ENCODE measurements at places on chromosomes 5 and 9. TPM values are rescaled to one million over a fixed set of nuclear protein-coding genes. Genes with fewer than 3 reads are reported as not detected.

DNA sequence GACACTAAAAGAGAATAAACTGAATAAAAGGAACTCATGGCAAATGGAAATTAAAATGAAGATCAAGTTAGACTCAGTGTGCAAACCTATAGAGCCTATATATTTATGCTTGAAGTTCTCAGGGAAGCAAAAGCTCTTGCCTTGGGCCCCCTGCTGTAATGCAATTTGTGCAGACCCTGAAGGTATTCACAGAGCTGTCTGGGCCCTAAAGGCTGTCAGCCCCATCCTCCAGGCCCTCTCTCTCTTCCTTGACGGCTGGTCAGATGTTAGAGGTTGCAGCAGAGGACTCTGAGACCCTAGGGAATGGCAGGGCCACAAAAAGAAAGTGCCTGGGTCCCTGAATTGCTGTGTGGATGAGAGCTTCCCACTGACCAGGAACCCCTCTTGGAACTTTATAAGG, 283.9 kb upstream of the TUT7 start:
- H3K27me3 ChIP-seq: no peaks in the 10 kb centered on the region
- H3K4me3 ChIP-seq: no peak overlapping the region
- no peak for DNase-seq
- H3K4me1 ChIP-seq: peaks cover 7% of the 10 kb centered on the region

- no peak for DNase-seq
- H3K36me3 ChIP-seq: no peaks in the 10 kb centered on the region
- H3K27me3 ChIP-seq: no peaks in the 10 kb centered on the region
- no peak overlapping the region for H3K27ac ChIP-seq
- no peaks in the 10 kb centered on the region for H3K4me1 ChIP-seq
Observed at GRCh38 chr5:98402130-98402529, 371.3 kb upstream of the RGMB start.

DNA sequence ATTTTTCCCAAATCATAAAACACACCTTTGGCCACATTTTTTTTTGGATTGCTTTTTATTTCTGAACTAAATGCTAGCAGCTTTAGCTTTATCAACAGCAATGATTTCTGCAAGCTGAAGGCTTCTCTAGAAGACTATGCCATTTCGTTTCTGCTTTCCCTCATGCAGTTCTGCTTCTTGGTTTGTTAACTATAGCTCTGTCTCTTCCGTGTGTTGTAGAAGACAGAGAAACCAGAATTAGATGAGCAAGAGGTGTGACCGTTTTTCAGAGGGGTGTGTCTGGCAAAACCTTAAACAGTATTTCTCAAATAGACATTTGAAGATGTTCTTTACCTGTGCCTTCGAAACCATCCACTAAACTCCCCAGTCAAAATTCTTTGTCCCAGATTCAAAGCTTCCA, 131.5 kb downstream of the ZNF462 start:
- H3K27ac ChIP-seq: no peak overlapping the region
- H3K27me3 ChIP-seq: no peaks in the 10 kb centered on the region
- no peak for DNase-seq
- no peak overlapping the region for H3K4me3 ChIP-seq
- H3K4me1 ChIP-seq: no peaks in the 10 kb centered on the region

- H3K27ac ChIP-seq: no peak overlapping the region
- no peaks in the 10 kb centered on the region for H3K4me1 ChIP-seq
- no peak for DNase-seq
- H3K27me3 ChIP-seq: no peaks in the 10 kb centered on the region
- no peak overlapping the region for H3K4me3 ChIP-seq
Observed at GRCh38 chr5:14328144-14328543, 185.0 kb downstream of the TRIO start.

DNA sequence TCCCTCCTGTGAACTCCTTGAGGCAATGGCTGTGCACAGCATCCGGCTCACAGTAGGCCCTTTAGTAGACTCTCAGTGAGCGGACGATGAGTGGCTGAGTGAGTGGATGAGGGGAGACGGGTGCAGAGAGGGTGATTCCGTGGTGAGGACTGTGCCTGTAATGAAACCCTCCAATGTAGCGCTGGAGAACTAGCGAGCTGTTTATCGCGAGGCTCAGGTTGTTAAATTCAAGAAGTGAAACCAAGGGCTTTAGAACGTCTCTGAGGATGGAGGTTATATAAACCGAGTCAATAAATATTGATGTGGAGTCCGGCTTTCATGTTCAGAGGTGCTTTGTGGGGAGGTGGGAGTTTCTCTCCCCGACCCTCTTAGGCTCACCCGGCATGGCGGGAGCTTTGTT, 53.2 kb downstream of the NSG2 start:
- DNase-seq: no peak
- H3K27me3 ChIP-seq: peaks cover 19% of the 10 kb centered on the region
- no peak overlapping the region for H3K4me3 ChIP-seq
- H3K4me1 ChIP-seq: peaks cover 6% of the 10 kb centered on the region
- no peak overlapping the region for H3K27ac ChIP-seq

- no peak for DNase-seq
- peaks cover 100% of the 10 kb centered on the region for H3K36me3 ChIP-seq
- H3K4me1 ChIP-seq: no peaks in the 10 kb centered on the region
- H3K27ac ChIP-seq: no peak overlapping the region
Observed at GRCh38 chr9:97659771-97660170, 26.1 kb downstream of the NCBP1 start.

- peaks cover 67% of the 10 kb centered on the region for H3K27me3 ChIP-seq
- H3K4me3 ChIP-seq: no peak overlapping the region
- no peaks in the 10 kb centered on the region for H3K36me3 ChIP-seq
- DNase-seq: no peak
Observed at GRCh38 chr5:169576181-169576598, 7.4 kb upstream of the SPDL1 start.

DNA sequence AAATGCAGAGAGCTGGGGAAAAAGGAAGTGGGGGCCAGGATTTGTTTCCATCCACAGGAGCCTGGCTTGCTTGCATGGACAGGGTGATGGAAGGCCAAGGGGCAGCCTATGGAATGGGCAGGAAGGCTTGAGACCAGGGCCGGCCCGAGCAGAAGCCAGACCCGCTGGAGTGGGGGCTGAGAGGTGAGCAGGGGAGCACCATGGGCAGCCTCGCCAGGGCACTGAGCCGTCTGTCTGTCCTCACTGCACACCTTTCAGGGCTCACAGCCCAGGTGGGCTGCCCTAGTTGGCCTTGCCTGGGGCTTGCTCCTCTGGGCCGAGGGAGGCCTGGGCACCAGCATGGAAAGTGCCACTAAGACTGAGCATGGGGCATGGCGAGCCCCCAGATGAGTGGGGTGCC, 58.6 kb upstream of the CNOT6 start:
- H3K36me3 ChIP-seq: no peaks in the 10 kb centered on the region
- no peaks in the 10 kb centered on the region for H3K27me3 ChIP-seq
- no peak overlapping the region for H3K27ac ChIP-seq
- no peak overlapping the region for H3K4me3 ChIP-seq
- no peaks in the 10 kb centered on the region for H3K4me1 ChIP-seq
- no peak for DNase-seq

GRCh38 chr9:133113949-133114885, 6.8 kb downstream of the RALGDS start:
- peak overlapping the region; percentile 97 for H3K27ac ChIP-seq
- no peaks in the 10 kb centered on the region for H3K27me3 ChIP-seq
- H3K36me3 ChIP-seq: peaks cover 14% of the 10 kb centered on the region
- no peak for DNase-seq

DNA sequence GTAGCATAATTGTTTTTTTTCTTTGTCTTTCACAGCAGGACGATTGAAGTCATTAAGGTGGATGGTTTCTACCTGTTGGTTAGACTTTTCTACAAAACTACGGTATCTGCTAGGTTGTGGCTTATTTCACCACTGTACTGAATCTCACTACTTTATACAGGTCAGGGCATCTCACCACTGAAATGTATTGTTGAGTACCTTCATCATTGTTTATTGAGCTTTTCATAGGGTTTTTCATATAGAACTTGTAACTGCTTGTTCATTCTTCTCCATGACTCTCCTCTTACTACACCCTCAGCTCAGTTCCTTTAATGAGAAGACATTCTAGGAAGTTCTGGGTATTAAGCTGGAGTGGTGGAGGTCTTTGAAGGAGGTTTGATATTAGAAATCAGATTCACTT, 75.1 kb downstream of the PAM start:
- no peaks in the 10 kb centered on the region for H3K27me3 ChIP-seq
- no peak for DNase-seq
- no peak overlapping the region for H3K4me3 ChIP-seq
- H3K4me1 ChIP-seq: no peaks in the 10 kb centered on the region
- no peak overlapping the region for H3K27ac ChIP-seq
- no peaks in the 10 kb centered on the region for H3K36me3 ChIP-seq

DNA sequence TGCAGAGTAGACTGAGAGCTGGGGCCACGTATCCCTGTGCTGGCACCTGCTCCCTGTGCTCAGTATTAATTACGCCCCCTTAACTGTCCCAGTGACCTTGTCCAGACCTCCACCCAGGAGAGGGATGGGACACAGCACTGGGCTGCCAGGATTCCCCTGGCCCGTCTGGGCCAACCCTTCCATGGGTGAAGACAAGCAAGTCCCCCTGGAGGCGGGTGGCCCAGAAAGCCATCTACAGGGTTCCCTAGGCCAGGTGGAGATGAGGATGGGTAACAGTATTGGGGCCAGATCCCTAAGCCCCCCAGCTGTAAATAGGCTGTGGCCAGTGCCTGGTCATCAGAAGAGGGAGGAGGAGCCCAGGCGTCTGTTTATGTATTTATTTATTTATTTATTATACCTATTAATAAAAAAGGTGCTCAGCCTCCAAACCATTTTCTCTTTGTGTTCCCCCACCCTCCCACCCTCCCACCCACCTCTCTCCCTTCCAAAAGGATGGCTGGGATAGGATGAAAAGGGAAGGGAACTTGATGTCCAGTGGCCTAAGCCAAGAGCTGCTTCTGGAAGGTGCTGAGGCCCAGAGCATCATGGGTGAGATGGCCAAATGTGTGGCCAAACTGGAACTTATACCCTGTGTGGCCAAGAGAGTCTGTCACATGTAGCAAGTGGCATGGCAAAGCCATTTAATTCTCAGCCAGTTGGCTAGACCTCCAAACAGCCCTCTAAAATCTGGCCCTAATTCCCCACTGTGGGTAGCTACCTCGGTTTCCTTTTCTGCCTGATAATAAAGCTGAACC, 43.4 kb upstream of the TESK1 start:
- no peaks in the 10 kb centered on the region for H3K36me3 ChIP-seq
- DNase-seq: no peak
- H3K4me1 ChIP-seq: peaks cover 8% of the 10 kb centered on the region
- no peaks in the 10 kb centered on the region for H3K27me3 ChIP-seq
- no peak overlapping the region for H3K4me3 ChIP-seq

- H3K4me1 ChIP-seq: no peaks in the 10 kb centered on the region
- H3K27ac ChIP-seq: no peak overlapping the region
- H3K36me3 ChIP-seq: no peaks in the 10 kb centered on the region
- no peak for DNase-seq
- no peaks in the 10 kb centered on the region for H3K27me3 ChIP-seq
Observed at GRCh38 chr9:80242022-80242421, 670.3 kb downstream of the TLE4 start.

DNA sequence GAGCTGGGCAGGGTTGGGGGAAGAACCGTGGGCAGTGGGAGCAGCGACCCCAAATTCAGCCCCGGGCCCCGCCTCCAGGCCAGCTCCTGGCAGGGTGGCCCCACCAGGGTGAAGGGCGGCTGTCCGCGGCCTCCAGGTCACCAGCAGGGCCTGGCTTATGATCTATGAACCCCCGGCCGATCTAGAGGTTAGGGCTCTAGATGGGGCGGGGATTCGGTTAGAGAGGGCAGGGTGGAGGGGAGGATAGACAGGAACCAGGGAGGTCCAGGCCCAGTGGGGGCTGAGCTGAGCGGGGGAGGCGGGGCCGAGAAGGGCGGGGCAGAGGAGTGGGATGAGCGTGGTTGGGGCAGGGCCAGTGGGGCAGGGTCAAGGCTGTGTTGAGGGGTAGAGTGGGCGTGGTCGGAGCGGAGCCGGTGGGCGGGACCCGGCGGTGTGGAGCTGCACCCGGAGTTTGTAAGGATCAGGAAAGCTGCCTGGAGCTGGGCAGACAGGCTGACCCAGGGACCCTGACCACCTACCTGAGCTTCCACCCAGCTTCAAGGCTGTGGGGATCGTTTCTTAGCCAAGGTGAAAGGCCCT, 29.3 kb upstream of the OBP2B start:
- no peaks in the 10 kb centered on the region for H3K36me3 ChIP-seq
- DNase-seq: no peak
- H3K4me1 ChIP-seq: peaks cover 35% of the 10 kb centered on the region
- H3K27ac ChIP-seq: peak overlapping the region; percentile 74

- H3K4me3 ChIP-seq: no peak overlapping the region
- H3K27ac ChIP-seq: no peak overlapping the region
- no peaks in the 10 kb centered on the region for H3K36me3 ChIP-seq
- peaks cover 17% of the 10 kb centered on the region for H3K4me1 ChIP-seq
- DNase-seq: no peak
Observed at GRCh38 chr5:77893225-77893860, 117.2 kb upstream of the TBCA start.

GRCh38 chr9:10651012-10651411, 38.2 kb upstream of the PTPRD start:
- DNase-seq: no peak
- H3K27me3 ChIP-seq: no peaks in the 10 kb centered on the region
- no peak overlapping the region for H3K27ac ChIP-seq
- H3K4me3 ChIP-seq: no peak overlapping the region

- no peak overlapping the region for H3K27ac ChIP-seq
- no peaks in the 10 kb centered on the region for H3K4me1 ChIP-seq
- DNase-seq: no peak
- H3K36me3 ChIP-seq: no peaks in the 10 kb centered on the region
Observed at GRCh38 chr5:40630126-40630525, 49.6 kb upstream of the PTGER4 start.

DNA sequence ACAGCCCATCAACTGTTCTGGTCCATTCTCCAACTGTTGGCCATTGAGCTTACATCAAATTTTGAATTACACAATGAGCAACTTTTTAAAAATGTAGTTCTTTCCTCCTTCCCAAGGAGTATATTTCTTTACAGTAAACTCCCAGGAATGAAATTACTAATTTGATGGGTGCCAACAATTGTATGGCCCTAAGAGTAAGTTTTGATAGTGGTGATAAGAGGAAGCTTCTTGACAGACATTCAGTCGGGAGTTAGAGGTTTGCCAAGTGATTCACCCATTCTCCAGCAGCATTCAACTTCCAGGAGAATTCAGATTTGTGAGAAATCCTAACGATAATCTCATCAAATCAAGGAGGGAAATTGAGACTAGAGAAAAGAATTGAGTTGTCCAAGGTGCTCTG, 579.9 kb downstream of the ACTL7B start:
- H3K4me3 ChIP-seq: no peak overlapping the region
- H3K36me3 ChIP-seq: no peaks in the 10 kb centered on the region
- no peaks in the 10 kb centered on the region for H3K27me3 ChIP-seq
- H3K4me1 ChIP-seq: peaks cover 11% of the 10 kb centered on the region

Gene CCL21
- total RNA-seq: 35.0 TPM

Gene KIF24
- 1.5 TPM for total RNA-seq

Gene HTR4
- not detected for total RNA-seq

Gene DDX4
- not detected for total RNA-seq

Gene GKAP1
- 0.64 TPM for total RNA-seq

Gene RIC1
- total RNA-seq: 37.2 TPM

Gene PHF19
- total RNA-seq: 38.7 TPM

Gene FKBP15
- 21.2 TPM for total RNA-seq

Gene ABL1
- total RNA-seq: 24.1 TPM

Gene FAT2
- 117 TPM for total RNA-seq

Gene PCDHGB1
- total RNA-seq: 1.4 TPM
